Myometrial cell (primary cell): ENCODE measurements at places on chromosomes 4 and X. TPM values are rescaled to one million over a fixed set of nuclear protein-coding genes. Genes with fewer than 3 reads are reported as not detected.

Gene CSN3
- not detected in 2 replicates for total RNA-seq

Gene UBE2D3
- total RNA-seq = 308 and 381 TPM in 2 replicates

Gene FBXL5
- total RNA-seq = 92.3 and 102 TPM in 2 replicates

Gene FGB
- 0.86 and 1.9 TPM in 2 replicates for total RNA-seq

Gene CXorf51B
- total RNA-seq = not detected in 2 replicates

Gene CYTL1
- not detected in 2 replicates for total RNA-seq

Gene REPS2
- total RNA-seq = under 0.01 TPM in 1 of 2 replicates, not detected in the other

Gene FAM184B
- total RNA-seq = not detected in 2 replicates

Gene ARMCX1
- total RNA-seq = 34.6 and 36.5 TPM in 2 replicates

Gene SMIM10
- 6.1 and 10.5 TPM in 2 replicates for total RNA-seq

Gene APBB2
- total RNA-seq = 105 and 106 TPM in 2 replicates

Gene LDOC1
- total RNA-seq = 15.2 and 24.8 TPM in 2 replicates
